ENCODE measurements at places on chromosomes 2 and 18.

DNA sequence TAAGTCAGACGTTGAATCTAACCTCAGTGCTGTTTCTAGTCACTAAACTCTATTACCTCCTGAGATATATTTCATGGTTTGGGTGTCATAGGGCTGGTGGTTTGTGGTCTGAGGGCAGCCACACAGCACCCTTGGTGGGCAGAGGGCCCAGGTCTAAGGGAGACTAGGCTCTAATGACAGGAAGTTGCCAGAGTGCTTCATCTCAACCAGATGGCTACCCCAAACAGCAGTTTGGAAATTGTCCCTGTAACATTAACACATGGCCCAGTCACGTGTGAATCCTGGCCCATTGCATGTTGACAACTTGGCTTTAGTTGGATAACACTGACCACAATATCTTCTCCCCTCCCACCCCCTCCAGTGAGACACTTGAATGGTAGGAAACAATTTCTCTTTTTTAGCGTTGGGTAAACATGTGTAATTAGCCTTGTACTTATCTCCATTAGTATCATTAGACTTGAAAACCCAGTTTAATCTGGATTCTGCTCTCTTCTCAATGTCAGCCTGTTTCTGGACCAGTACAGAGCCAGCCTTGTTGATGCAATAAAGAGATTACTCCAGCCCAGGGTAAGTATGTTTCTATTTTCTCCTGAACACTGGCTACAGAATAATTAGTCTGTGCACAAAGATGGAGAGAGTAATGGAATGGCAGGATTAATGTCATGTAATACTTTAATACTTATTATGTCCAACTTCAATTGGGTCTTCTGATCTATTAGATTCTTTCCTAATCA is 187.8 kb upstream of the SIX3 start:
- no peak for DNase-seq

DNA sequence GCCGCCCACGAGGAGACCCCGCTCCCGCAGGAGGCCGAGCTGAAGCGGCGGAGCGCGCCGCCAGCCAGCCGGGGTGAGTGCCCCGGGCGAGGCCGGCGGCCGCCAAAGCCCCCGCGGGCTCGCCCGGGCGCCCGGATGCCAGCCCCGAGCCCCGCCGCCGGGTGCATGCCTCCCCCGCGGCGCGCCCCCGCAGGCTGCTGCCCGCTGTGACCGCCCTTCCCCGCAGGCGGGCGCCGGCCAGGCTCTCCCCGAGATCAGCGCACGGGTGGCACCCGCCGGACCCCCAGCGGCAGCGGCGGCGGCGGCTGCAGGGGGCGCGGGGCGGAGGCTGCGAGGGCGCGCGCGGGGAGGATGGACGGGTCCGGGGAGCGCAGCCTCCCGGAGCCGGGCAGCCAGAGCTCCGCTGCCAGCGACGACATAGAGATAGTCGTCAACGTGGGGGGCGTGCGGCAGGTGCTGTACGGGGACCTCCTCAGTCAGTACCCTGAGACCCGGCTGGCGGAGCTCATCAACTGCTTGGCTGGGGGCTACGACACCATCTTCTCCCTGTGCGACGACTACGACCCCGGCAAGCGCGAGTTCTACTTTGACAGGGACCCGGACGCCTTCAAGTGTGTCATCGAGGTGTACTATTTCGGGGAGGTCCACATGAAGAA is 470 bp downstream of the KCNF1 start:
- no peak for DNase-seq

GRCh38 chr2:86305195-86305914 is 32.1 kb downstream of the REEP1 start:
- no peak for DNase-seq

GRCh38 chr18:37532917-37533316 is 32.7 kb downstream of the CELF4 start:
- DNase-seq, result no peak

- DNase-seq, result no peak
Observed at GRCh38 chr2:102235491-102235890, 48.7 kb downstream of the IL1RL2 start.

DNA sequence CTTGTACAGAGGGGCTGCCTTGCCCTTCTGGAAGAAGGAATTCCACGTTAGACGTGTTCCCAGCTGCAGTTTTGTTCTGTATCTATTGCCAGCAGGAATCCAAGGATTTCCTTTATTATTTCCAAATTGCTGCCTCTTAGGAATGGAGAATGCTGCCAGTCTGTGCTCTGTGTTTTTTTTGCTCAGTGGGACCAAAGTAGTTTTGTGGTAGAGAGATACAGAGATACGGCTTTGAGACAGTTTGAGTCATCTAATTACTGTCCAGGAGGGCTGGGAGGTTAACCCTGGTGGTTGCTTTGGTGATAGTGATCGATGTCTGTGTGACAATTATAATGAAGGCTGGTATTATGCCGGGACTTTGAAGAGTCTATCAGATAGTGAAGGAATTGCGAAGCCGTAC is 26.3 kb downstream of the ASAP2 start:
- no peak for DNase-seq

DNA sequence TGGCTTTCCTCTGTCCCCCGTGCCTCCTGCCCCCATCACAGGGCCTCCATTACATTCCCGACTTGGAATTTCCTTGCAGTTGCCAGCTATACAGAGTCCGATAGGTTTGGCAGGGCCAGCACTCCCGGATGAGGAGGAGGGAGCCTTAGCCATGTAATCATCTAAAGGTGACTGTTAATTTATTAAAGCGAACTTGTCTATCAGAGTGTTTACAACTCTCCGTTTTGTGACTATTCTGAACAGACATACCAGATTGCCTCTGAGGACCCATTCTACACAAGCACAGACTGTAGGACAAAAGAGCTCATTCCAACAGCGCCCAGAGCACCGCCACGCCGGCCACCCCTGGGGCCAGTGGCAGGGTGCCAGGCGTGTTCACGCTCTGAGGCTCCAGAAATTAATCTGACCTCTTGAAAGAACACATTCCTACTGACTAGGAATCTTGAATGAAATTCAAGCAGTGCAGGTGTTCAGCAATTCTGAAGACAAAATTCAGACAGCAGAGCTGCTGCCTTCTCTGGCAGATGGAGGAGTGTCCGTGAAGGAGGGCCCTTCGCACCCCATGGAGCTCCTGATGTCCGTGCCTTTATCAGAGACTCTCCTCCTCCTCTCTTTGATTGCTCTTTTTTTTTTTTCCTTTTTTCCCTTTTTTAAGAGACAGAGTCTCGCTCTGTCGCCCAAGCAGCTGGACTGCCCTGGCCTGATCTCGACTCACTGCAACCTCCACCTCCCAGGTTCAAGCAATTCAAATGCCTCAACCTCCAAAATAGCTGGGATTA is 58.1 kb upstream of the RALBP1 start:
- no peak for DNase-seq

GRCh38 chr2:21999522-21999921 is 875.8 kb downstream of the TDRD15 start:
- DNase-seq, result no peak

- no peak for DNase-seq
Observed at GRCh38 chr2:137947032-137947727, 17.1 kb upstream of the HNMT start.

GRCh38 chr18:79553696-79554095 is 125.9 kb upstream of the CTDP1 start:
- DNase-seq, result no peak

- no peak for DNase-seq
Observed at GRCh38 chr2:56185582-56186046, 1.8 kb downstream of the CCDC85A start.

Measured in activated CD4-positive, alpha-beta T cell treated with anti-CD3 and anti-CD28 coated beads for 1 hour (primary cell).